ENCODE measurements at places on chromosomes 2 and 18.

- DNase-seq, result no peak
These were observed 39.5 kb upstream of the MARCO start for GRCh38 chr2:118902266-118903028.

DNA sequence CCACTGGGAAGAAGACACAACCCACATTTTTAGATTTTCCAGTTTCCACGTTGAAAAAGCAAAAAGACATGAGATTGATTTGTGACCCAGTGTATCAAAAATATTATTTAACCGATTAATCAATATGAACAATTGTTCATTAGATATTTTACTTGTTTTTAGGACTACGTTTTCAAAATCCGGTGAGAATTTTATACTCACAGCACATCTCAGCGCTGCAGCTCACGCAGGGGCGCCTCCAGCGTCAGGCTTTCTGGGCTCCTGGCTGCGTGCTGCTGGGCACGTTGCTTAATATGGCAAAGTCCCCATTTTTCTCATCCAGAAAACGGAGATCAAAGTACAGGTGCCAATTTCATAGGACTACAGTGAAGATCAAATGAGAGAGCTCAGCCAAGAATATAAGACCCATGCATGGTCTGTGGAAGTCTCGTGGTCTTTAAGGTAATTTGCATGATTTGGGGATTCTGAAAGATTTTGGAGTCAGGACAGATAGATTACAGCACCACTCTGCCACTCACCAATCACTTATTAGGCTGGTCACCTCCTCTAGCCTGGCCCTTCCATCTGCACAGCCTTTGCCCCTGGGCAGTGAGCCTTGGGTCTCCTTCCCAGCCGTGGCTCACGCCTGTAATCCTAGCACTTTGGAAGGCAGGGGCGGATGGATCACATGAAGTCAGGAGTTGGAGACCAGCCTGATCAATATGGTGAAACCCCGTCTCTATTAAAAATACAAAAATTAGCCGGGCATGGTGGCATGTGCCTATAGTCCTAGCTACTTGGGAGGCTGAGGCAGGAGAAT, 36.2 kb downstream of the PTPN18 start:
- no peak for DNase-seq

DNA sequence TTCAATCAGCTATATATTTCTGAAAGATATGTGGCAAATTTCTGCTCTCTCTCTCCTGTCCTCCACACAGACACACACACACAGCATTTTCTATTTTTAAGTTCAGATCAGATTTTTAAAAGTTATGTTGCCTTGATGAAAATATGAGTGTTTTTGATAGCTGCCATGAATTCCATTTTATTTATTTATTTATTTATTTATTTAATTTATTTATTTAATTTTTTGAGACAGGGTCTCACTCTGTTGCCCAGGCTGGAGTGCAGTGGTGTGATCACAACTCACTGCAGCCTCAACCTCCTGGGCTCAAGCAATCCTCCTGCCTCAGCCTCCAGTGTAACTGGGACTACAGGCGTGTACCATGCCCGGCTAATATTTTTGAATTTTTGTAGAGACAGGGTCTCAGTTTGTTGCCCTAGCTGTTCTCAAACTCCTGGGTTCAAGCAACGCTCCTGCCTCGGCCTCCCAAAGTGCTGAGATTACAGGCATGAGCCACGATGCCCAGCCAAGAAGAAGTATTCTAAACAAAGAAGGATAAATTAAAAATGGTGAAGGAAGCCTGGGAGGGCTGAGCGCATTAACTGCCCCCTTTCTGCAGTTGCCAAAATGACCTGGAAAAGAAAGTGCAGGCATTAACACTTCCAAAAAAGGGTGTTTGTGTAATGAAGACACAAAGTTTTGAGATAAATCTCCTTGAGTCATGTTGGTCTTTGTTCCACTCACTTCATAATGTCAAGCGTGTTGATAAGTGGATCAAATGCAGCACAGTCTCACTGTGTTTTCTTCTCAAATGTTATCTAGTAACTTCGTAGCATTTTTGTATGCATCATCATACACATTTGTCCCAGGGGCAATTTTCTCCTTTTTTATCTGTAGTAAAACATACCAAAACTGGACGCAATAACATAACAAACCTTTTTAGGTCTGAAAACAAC, 11.1 kb upstream of the IMPA2 start:
- DNase-seq, result no peak

GRCh38 chr2:193562031-193562430, 1367.3 kb upstream of the TMEFF2 start:
- DNase-seq, result no peak

DNA sequence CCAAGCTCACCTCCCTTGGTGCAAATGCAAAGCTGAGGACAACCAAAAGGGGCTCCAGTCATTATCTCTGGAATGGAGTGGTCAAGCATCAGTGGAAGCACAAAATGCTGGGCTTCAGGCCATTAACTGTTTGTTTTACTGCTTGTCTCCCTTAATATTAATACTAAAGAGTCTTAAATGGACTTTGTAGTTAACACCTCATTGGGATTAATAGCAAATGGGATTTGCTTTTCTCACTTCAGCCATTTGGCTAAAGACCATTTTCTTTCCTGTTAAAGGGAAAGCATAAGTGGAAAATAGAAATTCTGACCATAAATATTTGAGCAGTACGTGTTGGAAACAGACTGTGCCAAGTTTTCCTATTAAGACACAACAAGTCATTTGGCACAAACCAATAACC, 154.4 kb downstream of the DNER start:
- DNase-seq, result no peak
